Right ventricle myocardium inferior (tissue), 1 donor: ENCODE measurements at places on chromosomes 1 and 21. TPM values are rescaled to one million over a fixed set of nuclear protein-coding genes. Genes with fewer than 3 reads are reported as not detected.
A peak's percentile ranks its signal among the peaks of the same experiment; 100 is the strongest.

The PER3 gene
- total RNA-seq = 15.4 TPM

DNA sequence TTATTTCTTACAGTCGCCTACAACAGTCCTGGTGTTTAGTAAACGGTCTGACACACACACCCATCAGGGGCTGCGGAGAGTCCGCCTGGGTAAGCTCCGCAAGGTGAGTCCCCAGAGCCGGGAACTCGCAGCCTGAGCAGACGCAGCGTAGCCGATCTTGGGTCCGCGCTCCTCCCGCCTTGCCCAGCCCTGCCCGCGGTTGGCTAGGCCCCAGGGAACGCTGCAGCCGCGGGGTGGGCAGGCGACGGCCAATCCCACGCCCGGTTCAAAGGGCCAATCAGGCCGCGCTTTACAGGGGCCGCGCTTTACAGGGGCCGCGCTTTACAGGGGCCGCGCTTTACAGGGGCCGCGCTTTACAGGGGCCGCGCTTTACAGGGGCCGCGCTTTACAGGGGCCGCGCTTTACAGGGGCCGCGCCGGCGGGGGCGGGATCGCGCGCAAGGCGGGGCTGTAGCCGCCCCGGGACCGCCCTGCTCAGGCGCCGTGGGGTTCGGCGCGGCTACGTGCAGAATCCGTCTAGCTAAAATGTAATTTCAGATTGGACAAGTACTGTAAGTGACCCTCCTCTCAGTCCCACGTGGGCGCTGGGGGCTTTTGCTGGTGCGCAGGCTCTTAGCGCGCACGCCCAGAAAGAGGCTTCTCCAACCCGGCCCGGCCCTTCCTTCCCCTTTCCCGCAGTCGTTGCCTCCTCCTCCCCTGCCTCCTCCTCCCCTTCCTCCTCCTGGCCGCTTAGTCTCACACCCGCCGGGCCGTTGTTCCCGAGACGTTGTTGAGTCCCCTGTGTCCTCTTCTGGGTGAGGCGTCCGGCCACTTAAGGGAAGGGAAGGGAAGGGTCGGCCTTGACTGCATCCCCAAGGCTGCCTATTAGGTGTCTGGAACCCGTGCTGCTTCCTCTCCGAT is at the start of gene FGGY:
Gene FGGY, plus strand, starts transcription at position 737 of the 899 bp plus-strand sequence. CDS start 24,456 bp downstream, outside the sequence.
- DNase-seq = peak; percentile 99

DNA sequence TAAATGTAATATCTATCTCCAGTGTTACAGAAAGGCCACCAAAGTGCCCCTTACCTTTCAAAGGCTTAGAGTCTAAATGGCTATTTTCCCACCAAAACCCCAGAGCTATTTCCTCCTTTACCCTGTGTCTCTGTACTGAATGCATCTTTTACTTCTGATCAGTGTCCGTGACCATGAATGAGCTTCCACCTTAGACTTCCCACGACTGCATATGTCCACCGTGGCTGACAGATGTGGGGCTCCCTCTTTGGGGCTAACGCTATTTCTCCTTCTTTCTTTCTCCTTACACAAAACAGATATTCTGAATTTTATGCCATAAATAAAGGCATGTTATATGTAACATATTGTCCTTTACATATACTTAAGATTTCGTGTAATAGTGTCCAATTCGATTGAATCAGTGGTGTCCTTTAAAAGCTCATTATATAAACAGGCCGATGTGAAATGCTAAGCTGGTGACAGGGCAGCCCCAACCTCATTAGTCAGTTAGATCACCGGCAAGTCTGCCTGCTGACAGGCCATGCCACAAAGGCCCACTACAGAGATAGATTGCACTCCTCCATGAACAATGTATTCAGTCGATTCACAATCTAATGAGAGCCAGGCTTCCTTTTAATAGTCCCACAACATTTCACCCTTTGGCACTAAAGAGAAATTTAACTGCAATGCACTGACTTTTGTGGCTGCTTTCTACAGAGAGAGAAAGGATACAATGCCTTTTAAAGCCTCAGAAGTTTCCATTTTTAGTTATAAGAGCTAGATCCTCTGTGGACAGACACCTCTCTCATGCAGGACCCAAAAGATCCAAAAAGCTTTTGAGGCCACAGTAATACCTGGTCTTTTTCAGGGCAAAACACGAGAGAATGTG is 297.9 kb downstream of the PCP4 start:
- no peak for DNase-seq

The SH3BGR gene
- 159 TPM for total RNA-seq

DNA sequence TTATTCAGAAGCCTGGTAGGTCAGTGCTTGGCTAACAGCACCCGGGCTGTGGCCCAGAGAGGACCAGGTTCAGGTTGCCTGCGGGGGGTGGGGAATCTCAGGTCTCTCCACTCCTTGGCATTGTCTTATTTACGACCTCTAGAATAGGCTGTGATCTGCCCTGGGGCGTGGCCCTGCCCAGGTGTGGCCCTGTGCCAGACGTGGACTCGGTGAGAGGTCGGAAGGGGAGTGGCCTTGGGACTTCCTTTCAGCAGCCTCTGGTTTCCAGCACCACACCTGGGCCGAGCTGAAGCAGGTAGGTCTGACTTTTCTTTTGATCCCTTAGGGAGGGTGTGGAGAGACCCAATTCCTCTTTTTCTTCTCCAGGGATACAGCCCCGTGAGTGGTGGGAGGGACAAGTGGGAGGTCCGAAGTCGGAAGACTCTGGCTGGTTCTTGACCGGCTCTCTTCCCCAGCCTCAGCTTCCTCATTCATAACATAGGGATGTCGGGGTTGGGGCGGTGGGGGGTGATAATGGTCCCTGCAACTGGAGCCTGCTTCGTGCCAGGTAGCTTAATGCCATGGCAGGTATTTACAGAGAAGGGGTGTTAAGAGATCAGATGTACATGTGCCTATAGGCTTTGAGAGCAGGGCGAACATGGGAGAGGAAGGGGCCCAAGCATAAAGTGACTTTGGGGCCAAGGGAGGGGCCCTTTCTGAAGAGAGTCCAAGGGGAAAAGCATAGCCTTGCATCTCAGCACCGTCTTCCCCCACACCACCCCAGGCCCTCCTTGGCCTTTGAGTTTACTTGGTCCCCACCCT is 16.5 kb downstream of the ACOT11 start:
- DNase-seq = no peak

The EFNA4 gene
- total RNA-seq = 2.1 TPM

The TAL1 gene
- 3.5 TPM for total RNA-seq

The FCRL6 gene
- total RNA-seq = 0.57 TPM

DNA sequence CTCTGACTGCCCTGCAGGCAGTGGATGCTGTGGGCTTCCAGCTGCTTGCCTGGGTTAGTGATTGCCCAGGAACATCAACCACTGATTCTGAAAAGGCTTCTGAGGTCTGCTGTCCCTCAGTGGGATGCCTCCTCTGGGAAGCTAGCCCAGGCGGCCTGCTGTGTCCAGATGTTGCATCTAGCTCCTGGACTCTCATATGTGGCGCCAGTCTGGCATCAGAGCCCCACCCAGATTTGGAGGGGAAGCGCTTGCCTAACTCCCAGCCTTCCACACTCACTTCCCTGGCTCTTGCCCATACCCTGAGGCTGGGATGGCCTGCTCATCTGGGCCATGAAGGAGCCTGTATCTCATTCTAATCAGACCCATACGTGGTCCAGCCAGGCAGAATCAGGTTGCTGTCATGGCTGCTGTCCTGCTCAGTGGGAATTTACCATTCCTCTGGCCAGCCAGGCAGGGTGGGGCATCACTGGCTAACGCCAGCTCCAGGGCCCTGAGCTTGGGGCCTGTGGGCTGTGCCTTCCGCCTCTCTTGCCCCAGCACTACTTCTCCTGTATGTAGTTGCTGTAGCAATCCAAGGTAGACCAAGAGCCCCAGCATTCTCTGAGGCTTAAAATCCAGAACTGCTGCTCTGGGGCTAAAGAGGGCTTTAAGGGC is 4.1 kb downstream of the CSF1 start:
- no peak for DNase-seq

DNA sequence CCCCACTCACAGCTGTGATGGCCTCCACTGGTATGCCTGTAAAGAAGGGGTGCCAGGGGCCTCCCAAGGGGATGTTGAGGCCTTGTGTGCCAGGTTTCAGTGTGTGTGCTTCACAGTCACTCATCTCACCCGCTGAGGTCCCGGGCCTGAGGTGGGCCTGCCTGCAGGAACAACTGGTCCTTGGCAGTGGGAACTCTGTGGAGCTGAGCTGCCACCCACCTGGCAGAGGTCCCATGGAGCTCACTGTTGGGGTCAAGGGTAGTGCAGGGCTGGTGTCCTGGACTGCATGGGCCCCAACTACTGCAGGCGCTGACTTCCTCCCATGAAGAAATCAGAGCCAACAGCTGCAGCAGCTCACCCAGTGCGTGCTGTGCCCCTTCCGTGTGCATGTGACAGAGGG is 17.3 kb upstream of the ZNF678 start:
- no peak for DNase-seq

GRCh38 chr1:209103092-209103491 is 480.4 kb upstream of the CAMK1G start:
- DNase-seq = no peak

DNA sequence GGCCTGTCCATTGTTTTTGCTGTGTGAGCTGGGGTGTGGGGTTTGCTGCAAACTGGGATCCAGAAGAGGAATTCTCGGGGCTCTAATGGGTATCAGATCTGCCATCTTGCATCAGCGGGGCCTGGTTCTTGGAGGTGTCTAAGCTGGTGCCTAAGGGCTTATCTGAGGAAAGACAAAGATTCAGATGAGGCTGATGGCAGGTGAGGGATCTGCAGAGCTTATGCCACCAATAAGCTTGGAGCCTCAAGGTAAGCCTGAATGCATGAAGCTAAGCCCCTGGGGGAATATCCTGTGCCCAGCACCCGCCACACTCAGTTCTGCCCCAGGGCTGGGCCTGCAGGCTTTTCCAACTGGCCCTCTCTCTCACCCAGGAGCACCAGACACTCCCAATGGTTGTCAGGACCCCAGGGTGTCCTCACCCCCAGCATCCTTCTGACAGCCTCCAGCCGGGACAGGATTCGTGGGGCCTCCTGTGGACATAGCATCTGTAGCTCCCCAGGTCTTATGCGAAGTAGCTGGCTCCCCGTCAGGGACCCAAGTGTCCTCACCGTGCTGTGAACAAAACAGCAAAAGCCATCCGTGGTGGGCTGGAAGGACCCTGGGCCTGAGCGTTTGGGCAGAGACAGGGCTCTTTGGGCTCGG is 9.5 kb upstream of the GSTM3 start:
- no peak for DNase-seq

The POU3F1 gene
- 0.11 TPM for total RNA-seq

GRCh38 chr1:228785366-228786330 is 50.4 kb downstream of the RHOU start:
- no peak for DNase-seq

The DYNLT5 gene
- total RNA-seq = 1.6 TPM

The ATP1A4 gene
- total RNA-seq = not detected

The SOX13 gene
- 12.1 TPM for total RNA-seq

The FALEC gene
- total RNA-seq = not detected

DNA sequence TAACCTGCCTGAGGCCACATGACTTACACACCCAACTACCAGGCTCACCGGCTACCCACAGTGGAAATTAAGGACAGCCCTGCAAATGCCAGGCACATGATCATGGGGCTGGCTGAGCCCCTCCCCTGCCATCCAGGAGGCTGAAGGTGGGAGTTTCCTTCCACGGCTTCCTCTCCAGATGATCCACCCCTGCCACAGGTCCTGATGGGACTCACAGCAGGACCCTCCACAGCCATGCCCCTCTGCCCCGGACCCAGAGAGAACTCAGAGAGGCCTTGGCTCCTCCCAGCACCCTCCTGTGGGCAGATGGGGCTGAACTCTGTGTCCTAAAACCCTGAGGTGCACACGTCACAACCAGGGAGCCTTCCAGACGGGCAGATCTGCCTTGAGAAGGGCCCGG is 29.1 kb upstream of the CASZ1 start:
- no peak for DNase-seq

The OR2AK2 gene
- not detected for total RNA-seq

DNA sequence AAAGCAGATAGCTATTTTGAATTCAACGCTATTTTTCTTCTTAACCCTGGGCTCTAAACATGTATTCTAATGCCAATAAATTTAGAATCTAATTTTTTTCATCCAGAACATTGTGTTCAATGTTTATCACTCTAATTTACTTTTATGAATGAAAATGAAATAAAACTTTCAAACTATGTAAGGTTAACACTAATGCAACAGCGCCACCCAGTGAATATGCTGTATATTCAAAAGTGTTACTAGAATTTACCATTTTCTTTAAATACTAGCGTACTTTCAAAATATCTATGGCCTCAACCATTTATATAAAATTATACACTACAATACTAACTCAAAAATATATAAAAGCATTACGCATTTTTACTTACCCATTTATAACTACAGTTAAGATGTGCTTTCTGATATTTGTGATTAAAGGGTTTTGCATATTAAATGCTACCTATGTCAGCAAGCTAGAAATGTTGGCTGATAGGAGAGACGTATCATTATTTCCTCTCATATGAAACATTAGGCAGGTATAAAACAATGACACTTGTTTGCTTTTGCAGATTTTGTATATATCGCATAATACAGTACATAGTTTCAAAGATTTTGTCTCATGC is 5.9 kb upstream of the NUF2 start:
- no peak for DNase-seq

DNA sequence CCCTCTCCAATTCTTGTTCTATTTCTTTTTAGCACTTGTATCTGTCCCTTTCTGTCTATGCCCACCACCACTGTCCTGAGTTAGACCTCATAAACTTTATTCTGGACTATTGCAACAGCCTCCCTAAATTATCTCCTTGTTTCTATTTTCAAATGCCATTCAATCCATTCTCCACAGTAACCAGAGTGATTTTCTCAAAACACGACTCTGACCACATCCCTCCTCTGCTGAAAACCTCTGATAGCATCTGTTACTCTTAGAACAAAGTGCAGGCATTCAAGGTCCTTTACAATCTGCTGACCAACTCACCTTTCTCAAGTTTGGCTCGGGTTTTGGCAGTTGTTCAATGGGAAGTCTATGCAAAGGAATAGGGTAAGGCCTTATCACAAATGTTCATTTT is 22.8 kb upstream of the GPX7 start:
- DNase-seq = no peak

DNA sequence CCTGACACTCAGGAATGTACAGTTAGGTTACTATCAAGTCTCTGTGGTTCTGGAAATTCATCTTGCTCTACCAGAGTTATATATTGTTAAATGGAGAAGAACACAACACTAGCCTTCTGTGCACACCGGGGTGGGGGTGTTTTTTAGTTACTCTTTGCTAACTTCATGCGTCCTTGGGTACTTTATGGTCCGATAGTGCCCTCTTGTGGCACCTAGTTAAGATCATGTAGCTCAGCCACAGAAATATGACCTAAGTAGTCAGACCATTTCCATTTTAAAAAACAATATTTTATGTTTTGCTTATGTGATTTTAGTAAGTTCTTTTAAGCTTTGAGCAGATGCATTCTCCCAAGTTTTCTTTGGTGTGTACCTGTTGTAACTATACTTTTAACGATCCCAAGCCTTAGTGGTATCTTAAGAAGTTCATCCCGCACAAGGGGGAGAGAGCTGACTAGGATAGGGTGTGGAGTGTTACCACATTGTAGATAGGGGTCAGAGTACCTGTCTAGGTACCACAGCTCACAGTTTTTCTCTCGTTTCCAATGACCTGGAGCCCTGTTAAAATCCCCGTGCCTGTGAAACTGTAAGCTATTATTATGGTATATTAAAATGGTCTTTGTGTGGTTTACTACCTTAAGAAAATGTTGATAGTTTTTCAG is 20.6 kb upstream of the SH3D21 start:
- no peak for DNase-seq

The WNT3A gene
- total RNA-seq = not detected

The TSTD1 gene
- total RNA-seq = 10.5 TPM

GRCh38 chr1:118321840-118322239 is 136.8 kb upstream of the SPAG17 start:
- no peak for DNase-seq

- no peak for DNase-seq
Measured at GRCh38 chr1:77796695-77797405, 17.4 kb downstream of the MIGA1 start.

The CC2D1B gene
- 14.1 TPM for total RNA-seq
